ENCODE measurements at places on chromosomes 11 and 22.

DNA sequence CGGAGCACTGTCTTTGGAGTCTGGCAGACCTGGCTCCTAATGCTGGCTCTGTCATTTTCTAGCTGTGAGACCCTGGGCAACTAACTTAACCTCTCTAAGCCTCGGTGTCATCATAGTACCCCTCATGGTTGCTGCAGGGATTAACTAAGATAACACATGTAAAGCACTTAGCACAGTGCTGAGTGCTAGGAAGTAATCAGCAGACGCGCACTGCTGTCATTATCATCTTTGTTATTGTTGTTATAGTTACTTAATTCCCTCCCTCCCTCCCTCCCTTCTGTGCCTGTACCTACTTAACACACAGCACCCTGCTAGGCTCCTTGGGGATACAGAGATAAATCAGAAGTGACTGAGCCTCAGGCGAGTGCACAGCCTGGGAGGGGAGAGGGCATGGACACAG is 104.7 kb upstream of the PITPNB start:
- DNase-seq, result no peak

DNA sequence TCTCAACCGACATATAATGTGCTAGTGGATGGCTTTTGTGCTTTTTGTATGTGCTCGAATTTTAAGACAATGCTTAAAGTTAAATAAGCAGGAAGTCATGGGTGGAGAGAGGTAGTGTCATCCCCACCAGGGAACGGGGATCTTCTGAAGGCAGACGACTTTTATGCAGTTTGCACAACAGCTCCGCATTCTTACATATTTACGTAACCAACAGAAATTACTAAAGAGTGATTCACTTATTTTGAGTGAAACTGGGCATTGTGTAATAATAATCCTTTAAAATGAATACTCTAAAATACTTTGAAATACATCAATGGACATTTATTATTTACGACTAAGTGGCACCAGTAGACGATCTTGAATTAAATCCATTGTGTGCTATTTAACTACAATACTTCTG is 305.1 kb downstream of the CNTN5 start:
- no peak for DNase-seq

DNA sequence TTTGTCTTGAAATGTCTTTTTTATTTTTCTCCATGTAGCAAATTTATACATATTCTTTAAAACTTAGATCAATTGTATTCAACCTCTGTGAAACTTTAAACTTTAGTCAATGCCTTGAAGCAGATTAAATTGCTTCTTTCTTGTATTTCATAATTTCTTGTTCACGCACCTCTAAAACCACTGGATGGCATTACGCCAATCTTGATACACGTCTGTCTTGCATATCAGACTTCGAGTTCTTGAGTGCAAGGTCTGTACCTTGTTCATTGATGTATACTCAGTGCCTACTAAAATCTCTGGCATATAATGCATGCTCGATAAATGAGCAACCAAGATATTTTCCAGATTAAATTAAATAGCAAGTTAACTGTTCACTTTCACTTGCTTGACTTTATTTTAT is 236.8 kb downstream of the CASP12 start:
- DNase-seq, result no peak

DNA sequence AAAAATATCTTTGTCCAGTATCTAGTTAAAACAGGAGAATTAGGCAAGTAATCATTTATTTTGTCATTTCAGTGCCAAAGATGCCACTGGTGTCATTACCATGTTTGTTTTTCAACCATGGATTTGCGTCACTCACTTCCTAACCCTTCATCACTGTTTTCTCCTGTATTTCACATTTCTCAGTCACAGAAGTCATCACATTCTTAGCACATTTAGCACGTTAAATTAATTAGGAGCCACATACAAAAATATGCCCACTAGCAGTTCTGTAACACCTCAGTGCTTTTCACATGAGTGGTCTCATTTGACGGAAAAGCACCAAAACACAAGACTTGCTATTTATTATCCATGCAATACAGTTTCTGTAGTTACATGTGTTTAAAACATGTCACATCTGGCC is 546.0 kb downstream of the METTL15 start:
- no peak for DNase-seq

DNA sequence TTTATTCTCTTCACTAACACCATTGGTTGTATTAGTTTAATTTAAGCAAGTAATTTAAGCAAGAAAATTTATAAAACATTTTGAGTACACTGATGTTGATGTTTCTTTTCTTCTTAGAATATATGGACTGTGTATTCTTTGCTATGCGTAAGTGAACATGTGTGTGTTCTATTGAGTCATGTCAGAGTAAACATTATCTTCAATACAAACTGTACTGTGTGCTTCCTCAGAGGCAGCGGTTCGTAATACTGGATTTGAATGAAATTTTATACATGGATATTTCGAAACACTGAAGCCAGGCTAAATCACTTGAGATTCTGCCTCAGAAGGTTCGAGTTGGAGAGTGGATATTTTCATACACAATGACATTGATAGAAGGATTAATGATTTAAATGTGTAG is 452.6 kb downstream of the LUZP2 start:
- DNase-seq, result no peak

- no peak for DNase-seq
Measured at GRCh38 chr22:49155039-49155769, 672.5 kb downstream of the BRD1 start.

GRCh38 chr11:60971520-60971919 is at the start of gene CD6:
CD6 (plus strand) TSS chr11:60971680; CDS start chr11:60971866, 186 bp downstream.
- no peak for DNase-seq

DNA sequence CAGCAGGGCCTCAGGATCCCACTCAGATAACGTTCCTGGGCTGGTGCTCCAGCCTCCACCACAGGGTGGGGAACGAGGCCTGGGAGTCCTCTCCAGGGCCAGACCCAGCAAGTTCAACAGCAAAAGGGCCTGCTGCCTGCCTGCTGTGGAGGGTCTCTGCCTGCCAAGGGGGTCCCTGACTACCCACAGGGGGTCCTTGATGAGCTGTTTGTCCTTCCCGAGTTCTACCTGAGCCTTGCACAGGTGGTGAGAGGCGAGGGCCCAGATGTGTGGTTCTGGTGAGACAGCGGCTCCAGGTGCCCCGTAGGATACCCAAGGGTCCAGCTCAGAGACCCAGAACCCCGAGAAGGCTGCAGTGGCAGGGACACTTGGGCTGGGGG is 4.4 kb downstream of the DUSP8 start:
- no peak for DNase-seq

- no peak for DNase-seq
Measured at GRCh38 chr11:22787551-22788162, 41.9 kb downstream of the SVIP start.

DNA sequence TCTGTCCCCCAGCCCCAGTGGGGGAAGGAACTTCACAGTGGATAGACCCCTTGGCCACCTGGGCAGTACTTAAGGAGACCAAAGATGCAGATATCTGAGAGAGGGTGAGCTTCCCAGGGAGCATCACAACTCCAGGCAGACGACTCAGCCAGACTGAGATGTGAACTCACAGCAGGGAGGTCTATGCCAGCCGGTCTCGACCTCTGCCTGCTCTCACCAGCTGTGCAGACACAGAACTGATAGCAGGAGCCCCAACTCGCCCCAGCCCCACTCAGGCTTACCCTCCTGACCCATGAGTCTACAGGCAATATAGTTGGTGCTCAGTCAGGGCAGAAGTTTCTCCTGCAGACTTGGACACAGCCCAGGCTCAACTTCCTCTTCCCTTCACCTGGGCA is 29.7 kb upstream of the ACCSL start:
- no peak for DNase-seq

DNA sequence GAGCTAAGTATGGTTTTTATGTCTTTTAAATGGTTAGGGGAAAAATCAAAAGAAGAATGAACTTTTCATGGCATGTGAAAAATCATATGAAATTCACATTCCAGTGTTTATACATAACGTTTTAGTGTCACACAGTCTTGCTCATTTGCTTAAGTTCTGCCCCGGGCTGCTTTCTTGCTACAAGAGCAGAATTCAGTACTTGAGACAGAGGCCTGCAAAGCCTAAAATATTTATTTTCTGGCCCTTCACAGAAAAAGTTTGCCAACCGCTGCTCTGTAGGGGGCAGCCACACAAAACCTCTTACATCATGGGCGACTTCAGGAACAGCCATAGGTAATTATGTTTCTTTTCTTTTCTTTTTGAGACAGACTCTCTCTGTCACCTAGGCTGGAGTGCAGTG is 1.0 kb upstream of the ATG2A start:
- DNase-seq, result no peak

DNA sequence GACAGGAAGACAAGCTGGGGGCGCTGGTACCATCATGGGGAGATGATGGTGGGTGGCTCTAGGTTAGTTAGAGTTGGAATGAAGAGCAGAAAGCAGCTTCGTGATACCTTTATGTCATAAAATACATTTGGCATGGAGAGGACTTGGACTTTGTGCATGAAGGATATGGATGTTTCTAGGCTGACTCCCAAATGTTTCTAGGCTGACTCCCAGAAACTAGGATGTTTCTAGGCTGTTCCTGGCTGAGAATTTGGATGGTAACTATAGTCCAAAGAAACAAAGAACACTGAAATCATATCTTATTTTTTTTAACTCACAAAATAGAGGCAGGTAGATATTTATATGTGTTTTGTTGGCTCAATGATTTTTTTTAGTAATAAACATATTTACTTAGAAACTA is 89.4 kb upstream of the VPREB1 start:
- no peak for DNase-seq

DNA sequence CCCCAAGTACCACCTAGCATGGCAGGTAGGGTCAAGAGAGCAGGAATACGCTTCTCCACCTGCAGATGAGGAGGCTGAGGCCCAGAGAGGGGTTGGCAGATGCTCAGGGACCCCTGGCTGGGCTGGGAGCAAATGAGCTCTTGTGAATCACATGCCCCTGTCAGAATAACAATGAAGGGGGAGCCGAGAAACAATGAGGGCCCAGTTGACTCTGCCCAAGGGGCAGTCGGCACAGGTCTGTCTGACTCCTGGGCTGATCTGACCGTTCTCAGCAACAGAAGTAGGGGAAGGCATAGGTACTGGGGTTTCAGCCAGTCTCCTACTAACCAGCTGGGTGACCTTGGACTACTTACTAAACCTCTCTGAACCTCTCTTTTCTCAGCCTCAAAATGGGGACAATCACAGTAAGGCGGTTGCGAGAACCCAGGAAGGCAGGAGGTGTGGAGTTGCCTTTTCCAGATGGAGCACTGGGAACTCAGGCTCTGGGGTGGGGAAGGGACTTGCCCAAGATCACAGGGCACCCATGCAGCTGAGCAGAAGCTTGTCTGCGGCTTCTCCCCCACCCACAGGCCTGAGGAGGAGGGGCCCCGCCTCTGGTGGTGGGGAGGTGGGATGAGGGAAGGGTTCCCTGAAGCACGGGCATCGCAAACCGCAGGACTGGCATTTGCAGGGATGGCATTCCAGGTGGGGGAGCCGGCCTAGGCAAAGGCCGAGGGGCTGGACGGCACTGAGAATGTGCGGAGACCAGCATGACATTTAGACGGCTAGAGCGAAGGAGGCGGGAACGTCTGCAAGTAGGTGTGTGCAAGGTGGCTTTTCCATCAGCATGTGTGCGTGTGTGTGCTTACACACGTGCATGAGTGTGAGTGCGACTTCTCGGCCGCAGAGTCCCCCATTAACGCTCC is 163.0 kb downstream of the MN1 start:
- no peak for DNase-seq

GRCh38 chr11:83306200-83307080 is 20.3 kb upstream of the CCDC90B start:
- DNase-seq, result no peak

- no peak for DNase-seq
Measured at GRCh38 chr11:113664981-113665710, 41.0 kb downstream of the TMPRSS5 start.

GRCh38 chr11:129657866-129658525 is 157.7 kb upstream of the TMEM45B start:
- no peak for DNase-seq

DNA sequence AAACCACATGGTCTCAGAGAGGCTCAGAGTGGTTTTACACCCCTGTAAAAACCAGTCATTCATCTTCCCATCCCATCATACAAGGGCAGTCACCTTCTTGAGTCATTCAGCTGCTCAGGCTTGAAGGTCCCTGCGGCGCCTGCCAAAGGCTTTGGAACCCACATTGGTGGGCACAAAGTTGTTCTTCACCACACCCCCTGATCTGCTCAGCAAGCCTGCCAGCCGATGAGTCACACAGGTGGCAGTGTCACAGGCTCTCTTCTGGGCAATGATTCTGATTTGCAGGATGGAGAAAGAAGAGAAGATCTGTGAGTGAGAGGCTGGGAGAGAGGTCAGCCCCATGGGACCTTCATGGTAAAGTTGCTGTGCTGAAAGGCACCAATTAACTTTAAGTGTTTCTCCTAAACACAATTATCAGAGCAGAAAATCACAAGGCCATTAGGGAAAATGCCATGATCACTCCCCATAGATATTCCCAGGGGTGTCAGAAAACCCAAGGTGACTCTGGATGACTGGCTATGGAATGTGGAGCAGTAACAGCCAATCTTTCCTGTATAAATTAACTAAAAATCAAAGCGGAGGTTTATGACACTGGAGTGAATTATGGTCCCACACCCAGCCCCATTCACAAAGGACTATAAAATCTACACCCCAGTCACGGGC is 4.4 kb downstream of the CALCA start:
- DNase-seq, result no peak

- DNase-seq, result no peak
Measured at GRCh38 chr22:33315954-33316353, 257.8 kb upstream of the SYN3 start.

DNA sequence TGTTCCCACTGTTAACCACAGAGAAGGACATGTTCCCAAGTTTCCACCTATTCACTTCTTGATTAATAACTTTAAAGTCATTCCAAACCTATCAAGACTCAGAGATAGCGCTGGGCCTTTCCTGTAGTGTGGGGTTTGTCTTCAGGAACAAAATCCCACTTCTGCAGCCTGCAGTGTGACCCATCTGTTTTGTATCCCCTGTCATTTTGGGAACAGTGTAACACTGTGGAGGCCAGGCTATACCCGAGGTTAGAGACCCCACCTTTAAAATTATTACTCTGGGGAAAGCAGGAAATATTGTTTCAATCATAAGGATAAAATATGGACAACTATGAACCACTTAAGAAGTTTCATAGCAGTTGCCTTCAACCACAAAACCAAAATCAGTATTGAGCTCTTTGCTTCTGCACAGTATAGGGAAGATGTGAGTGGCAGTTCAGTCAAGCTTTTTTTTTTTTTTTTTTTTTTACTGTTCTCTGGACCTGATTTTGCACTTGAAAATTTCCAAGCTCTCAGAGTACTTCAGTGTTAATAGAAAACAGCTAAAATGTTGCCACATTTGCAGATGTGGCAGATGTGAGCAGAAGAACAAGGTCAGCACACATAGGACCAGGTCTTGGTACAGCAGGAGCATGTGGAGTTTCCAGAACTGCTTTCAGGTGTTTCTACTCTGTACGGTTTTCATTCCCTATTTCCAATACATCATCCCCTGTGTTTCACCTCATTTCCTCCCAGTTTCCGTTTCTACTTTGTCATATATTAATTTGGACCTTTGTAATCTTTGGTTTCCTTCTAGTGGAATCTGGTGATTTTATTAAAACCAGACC is 121.5 kb downstream of the MAML2 start:
- DNase-seq, result no peak

DNA sequence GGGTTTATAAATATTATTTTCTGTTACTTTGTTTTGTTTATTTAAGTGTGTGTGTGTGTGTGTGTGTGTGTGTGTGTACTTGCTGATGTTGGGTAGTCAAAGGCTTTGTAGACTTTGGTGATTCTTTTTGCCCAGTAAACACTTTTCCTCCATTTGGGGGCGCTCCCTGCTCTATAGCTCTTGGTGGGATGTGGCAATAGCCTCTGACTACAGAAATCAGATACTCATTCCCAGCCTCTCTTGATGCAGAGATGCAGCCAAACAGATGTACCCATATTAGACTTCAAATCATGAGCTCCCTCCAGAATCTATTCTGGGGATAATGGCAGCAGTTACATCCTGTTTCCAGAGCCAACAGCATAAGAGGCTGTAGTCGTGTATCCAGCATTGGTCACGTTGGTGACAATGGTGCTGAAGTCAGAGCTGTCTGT is 33.4 kb upstream of the APOL5 start:
- no peak for DNase-seq

Measured in stimulated activated CD8-positive, alpha-beta memory T cell treated with anti-CD3 and anti-CD28 coated beads, Interleukin-15, amount 100 ng/mL, for 48 hours (primary cell).